ENCODE measurements at places on chromosomes 3 and 15. TPM values are rescaled to one million over a fixed set of nuclear protein-coding genes. Genes with fewer than 3 reads are reported as not detected.

- no peak for DNase-seq
Measured at GRCh38 chr3:35785234-35785888, 146.0 kb downstream of the ARPP21 start.

DNA sequence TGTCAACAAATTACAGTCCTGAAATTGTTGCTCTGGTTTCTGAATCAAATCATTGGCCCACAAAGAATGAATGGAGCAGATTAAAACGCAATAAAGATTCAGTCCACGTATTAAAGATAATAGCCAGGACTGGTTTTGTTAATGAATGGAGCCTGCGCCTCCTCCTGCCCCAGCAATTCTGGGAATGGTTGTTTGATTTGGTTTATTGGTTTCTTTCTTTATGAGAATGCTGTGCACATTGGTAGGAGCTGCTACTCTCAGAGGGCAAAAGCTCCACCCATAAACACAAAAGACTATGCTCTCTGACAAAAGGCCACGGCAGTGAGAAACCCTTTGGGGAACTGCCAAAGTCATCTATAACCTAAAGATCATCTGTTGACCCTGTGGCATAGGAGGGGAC lies 261.1 kb downstream of the ABHD5 start:
- no peak for DNase-seq

RASL12 gene
- total RNA-seq = 6.5 TPM

GRCh38 chr3:16653712-16654111 lies 48.5 kb upstream of the DAZL start:
- no peak for DNase-seq

- DNase-seq = peak; percentile 8
Measured at GRCh38 chr3:8313560-8314267, 187.9 kb upstream of the LMCD1 start.

DNA sequence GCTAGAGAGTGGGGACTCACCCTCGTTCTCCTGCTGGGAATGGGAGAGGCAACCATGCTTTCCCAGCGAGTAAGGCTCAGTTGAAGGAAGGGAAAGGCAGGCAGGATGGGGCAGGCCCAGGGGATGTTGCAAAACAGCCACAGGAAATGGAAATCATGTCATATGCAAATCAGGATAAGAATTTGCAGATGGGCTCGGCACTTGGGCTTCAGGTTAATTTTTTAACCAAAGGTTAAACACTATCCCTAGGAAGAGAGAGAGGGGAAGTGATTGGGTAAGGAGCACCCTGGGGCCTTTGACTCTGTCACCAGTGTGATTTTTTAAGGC lies 14.6 kb upstream of the PLA2G4E start:
- DNase-seq = peak; percentile 28

DNA sequence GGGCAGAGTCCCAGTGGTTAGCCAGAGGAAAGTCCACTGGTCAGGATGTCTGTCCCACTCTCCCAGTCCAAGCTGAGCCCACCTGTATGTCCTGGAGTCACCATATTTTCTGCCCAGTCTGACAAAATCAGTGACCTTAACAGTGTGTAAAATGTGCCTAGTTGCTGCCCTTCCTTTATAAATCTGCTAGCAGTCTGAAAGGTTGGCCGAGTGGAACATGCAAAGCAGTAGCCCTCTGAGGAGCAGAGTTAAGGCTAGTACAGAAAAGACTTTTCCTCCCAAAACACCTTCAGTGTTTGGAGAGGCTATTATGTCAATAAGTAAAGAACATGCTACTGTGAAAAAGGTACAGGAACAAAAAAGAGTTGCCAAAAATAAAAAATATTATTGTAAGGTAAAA lies 15.3 kb downstream of the TTC21A start:
- no peak for DNase-seq

DNA sequence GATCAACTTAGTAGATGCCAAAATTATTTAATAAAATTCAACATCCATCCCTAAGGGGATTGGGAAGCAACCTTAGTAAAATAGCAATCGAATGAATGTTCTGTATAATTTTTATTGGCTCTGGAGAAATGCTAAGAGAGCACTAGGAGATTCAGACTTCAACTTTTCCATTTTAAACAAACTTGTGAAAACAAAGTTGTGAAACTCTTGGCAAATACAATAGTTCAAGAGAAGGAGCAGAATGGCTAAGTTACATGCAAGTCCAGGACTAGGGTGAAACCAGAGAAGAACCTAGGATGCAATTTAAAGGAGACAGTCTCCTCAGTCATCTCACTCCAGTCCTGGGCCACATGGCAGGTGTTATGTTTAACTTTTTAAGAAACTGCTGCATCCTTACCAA lies 16.7 kb upstream of the ZNF280D start:
- no peak for DNase-seq

ALDH1L1 gene
- 15.9 TPM for total RNA-seq

- no peak for DNase-seq
Measured at GRCh38 chr15:29970402-29970695, 112.4 kb upstream of the GOLGA8J start.

DNA sequence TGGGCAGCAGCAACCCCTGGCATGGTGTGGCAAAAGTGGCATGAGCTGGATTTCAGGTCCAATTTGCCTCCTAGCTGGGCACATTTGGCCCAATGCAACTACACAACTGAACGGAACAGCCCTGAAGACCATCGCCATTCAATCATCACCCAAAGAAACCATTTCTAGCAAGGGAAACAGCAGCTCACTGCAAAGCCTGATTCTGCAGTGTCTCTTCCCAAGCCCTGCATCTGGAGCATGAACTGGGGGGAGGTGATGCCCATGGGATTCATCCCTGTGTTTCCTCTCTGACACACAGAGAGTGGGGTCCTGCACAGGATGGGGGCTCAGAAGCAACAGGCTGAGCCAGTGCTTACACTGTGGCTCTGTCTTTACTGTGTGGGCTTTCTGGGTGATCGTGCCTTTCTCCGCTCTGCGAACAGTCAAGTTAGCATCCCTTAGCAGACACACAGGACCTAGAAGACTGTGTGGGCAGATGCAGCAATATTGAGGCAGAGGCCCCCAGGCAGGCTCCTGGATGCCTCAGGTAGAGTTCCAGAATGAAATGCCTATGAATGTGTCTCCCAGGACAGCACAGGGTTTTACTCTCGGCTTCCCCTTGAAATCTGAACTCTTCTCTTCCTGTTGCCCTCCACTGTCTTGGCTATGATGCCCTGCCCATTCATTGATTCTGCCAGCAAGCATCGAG lies 91.1 kb upstream of the ALDH1A3 start:
- no peak for DNase-seq

DNA sequence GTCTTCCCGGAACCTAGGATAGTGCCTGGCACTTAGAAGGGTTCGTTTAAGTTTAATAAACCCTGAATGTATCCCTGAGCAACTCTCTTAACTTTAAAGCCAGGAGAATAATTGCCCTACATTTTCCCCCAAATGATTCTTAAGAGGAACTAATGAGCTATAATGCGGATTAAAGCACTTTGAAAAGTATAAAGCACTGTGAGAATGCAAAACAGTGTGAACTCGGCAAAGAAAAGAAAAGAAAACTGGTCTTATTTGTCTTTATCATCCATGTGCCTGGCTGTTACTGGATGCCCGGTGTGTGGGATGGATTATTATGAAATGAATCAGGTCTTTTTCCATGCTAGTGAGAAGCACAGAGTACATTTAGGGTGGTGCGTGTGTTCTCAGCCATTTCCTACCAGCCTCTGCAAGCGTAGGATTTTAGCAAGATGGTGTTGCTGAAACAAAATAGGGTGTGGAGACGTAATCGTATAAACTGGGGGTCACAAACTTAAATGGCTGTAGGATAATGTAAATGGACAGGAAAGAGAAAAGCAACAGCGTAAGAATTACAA lies 983 bp downstream of the KBTBD12 start:
- DNase-seq = no peak

DNA sequence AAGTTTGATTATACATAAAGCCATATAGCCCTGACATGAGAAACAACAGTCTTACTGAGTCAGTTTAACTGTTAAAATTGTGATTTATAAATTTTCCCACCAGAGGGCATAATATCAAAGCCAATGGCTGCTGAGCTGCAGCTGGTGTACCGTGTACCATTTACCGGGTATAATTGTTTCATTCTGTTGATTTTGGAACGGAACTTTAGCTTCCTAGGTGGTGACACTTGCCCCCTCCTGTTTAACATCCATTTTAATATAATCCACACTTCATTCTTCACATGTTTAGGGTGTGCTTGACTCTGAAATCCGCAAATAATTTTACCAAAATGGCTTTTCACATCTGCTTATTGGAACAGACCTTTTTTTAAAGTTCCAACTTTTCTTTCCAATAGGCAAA lies 72.8 kb downstream of the SLC9A9 start:
- DNase-seq = peak; percentile 57
